Stimulated activated CD4-positive, alpha-beta T cell treated with anti-CD3 and anti-CD28 coated beads, Interleukin-12 subunit alpha, Interleukin-12 subunit beta, amount 100 ng/mL, for 24 hours (primary cell): ENCODE measurements at places on chromosomes 1 and 21.
A peak's percentile ranks its signal among the peaks of the same experiment; 100 is the strongest.

GRCh38 chr1:25046194-25046532 lies 116.1 kb upstream of the RUNX3 start:
- DNase-seq = no peak

GRCh38 chr1:244788493-244789275 lies 46.8 kb upstream of the COX20 start:
- DNase-seq = no peak

DNA sequence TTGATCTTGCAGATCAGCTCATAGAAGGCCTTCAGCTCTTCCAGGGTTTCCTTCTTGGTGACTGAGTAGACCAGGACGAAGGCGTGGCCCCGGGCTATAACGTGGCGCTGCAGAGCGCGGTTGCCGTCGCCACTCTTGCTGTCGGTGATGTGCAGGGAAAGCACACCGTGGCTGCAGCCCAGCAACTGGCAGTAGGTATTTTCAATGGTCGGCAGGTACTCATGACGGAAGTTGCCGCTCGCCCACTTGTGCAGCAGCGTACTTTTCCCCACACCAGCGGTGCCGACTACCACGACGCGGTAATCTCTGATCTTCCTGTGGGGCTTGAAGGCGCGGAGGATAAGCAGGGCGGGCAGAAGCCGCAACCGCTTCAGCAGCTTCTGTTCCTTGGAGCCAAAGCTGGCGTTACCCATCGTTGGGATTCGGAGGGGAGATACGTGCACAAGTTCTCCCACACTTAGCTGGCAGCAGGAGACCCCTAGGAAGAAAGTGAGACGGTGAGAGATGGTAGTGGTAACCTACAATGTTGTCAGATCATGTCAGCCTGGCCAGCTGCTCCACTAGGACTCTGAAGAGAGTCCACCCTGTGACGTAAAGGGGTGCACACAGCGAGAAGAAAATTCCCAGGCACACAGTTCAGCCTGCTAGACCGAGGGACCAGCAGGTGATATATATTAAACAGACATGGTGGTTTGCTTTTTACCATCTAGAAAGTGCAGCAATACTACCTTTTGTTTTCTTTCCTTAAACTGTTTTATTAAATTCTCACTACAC lies 3.4 kb downstream of the DIRAS3 start:
- no peak for DNase-seq

GRCh38 chr1:23650344-23650990 lies 41.1 kb upstream of the RPL11 start:
- DNase-seq = no peak

GRCh38 chr1:165635329-165635728 lies 4.3 kb downstream of the MGST3 start:
- DNase-seq = no peak

GRCh38 chr1:187903223-187903622 lies 1074.5 kb downstream of the PLA2G4A start:
- no peak for DNase-seq

DNA sequence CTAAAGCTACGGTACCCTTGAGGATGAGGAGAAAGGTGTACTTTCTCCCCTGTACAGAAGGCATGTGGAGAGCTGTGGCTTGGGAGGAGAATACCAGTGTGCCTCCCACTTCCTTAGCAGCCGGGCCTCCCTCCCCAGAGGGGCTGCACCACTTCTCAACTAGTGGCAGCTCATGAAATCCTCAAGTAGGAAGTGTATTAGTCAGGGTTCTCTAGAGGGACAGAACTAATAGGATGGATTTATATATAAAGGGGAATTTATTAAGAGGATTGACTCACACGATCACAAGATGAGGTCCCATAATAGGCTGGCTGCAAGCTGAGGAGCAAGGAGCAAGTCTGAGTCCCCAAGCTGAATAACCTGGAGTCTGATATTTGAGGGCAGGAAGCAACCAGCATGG lies 53.1 kb upstream of the PPP2R5A start:
- DNase-seq = no peak

GRCh38 chr1:4754816-4755215 lies 100.4 kb downstream of the AJAP1 start:
- no peak for DNase-seq

DNA sequence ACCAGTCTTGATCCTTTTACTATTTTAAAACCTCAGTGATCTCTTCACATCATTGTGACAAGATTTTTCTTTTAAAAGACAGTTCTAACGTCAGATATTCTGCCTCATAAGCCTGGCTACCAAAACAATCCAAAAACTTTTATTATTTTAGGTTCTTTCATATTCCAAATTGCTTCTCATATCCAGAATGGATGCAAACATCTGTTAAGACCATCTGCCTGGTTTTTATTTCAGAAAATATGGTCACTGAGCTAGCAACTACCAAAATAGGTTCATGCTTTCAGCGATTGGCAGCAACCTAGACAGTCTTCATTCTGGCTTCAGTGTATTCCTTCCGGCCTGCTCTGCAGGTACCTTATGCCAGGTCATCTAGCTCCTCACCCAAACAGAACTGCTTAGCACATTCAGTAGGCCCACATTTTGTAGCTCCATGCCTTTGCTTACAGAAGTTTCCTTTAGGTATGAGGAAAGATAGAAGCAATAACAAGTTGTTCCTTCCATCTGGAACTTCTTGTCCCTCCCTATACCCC lies 59.0 kb upstream of the CACYBP start:
- DNase-seq = no peak

DNA sequence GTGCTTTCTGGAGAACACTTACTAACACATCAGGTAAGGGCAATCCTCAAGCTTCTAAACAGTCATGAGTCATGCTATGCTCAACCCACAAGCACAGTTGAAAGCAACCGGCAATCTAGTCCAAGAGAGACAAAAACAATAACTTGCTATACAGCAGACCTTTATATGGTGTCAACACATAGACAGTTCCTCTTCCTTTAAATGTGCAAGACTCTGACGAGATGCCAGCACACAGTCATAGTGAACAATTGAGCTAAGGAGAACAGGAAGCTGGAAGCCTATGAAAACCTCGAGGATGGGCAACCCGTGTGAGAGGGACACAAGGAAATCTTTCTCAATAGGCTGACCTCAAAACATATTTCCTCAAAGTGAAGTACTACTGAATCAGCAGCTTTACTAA lies 5.3 kb downstream of the ADIPOR1 start:
- no peak for DNase-seq

DNA sequence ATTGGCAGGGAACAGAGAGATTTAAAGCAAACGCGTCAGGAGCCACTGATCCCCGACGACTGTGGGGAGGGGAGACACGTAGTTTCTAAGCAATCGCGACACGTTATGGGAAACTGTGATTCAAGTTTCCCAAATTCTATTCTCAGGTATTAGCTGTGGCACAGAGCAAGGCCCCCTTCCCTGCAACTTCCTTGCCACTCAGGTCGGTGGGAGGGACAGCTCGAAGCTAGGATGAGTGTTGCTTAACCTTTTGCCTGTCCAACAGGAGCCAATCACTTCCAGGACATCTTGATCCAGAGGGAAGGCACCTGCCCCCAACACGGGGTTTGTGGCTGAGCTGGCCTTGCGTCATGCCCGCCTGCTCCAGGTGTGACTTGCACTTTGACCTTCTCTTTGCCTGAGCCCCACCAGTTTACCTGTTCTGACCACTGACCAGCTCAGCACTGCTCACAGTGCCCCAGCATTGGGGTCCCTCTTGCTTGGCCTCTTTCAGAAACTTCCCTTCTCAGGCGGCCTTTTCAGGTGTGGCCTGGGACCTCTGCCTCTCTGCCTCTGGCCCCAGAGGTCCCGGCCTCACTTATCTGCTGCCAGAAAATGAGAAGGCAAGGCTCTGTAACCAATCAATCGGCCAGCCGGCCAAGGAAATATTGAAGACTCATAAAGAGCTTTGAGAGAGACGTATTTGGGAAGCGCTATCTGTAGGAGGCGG lies 24.6 kb downstream of the TEX35 start:
- DNase-seq = no peak

- no peak for DNase-seq
Observed at GRCh38 chr1:200512191-200512590, 102.4 kb upstream of the ZNF281 start.

- DNase-seq = no peak
Observed at GRCh38 chr1:214124281-214124805, 136.6 kb downstream of the PROX1 start.

DNA sequence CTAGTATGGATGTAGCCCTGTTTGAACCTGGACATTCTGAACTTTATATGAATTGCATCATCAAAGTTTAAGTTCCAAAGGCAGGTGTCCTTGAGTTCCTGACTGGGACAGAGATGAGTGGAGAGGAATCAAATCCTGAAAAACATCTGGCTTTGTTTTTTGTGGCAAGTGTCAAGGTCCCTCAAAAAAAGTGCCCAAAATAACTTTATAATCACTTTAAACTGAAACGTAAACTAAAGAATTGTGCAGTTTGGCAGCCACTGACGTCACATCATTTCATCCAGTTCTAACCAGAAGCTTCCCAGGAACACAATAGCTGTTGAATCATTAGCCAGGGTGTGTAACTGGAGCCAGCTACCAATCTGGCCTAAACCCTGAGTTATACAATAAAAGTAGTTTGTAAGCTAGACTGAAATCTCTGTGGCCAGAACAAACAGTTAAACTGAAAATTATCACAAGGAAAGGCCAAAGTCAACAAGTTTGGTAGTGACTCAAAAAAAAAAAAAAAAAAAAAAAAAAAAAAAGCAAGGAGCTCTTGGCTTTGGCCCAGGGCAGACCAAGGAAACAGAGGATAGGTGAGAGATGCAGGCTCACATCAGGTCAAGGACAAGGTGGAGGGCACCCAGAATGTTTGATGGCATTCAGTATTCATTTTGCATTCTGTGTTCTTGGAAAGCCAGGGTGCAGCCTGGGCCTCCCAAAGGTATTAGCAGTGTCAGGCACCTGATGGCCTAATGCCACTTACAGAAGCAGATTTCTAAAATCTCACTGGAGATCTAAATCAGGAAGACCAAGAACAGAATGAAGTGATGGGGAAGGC lies 74.3 kb downstream of the TNFSF18 start:
- DNase-seq = no peak

- no peak for DNase-seq
Observed at GRCh38 chr1:21341022-21341421, 50.8 kb upstream of the ECE1 start.

- DNase-seq = no peak
Observed at GRCh38 chr1:103177108-103177775, 68.9 kb upstream of the COL11A1 start.

DNA sequence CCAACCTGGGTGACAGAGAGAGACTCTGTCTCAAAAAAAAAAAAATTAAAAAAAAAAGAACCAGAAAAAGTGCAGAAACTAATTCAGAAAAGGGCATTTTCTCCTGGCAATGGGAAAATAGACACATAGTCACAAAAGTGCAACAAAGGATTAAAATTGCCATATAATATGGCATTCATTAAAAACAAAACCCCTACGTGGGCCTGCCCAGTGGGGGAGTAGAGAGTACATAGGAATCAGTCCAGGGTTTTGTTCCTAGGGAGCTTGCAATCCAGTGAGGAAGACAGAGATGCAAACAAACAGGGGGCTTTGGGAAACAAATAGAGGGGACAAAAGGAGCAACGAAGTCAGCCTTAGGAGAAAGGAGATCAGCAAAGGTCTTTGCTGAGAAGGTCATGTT lies 4.5 kb upstream of the TRABD2B start:
- no peak for DNase-seq

GRCh38 chr1:224873434-224874369 lies 55.8 kb upstream of the DNAH14 start:
- DNase-seq = no peak

- peak; percentile 11 for DNase-seq
Observed at GRCh38 chr21:35925497-35925896, 134.8 kb downstream of the SETD4 start.

DNA sequence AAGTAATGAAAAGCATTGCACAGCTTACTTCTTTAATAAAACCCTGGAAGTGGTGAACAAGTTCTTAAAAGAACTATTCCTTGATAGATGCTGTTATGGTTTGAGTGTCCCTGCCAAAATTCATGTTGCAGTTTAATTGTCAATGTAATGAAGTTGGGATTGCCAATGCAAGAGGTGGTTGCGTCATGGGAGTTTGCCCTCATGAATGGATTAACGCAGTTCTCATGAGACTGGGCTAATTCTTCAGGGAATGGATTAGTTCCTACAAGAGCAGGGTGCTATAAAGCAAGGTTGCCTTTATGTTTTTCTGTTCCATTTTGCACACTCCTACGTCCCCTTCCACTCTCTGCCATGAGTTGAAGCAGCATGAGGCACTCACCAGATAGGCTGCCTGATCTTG lies 446.7 kb upstream of the B3GALT2 start:
- DNase-seq = no peak

- no peak for DNase-seq
Observed at GRCh38 chr1:83547901-83548300, 451.0 kb downstream of the TTLL7 start.

DNA sequence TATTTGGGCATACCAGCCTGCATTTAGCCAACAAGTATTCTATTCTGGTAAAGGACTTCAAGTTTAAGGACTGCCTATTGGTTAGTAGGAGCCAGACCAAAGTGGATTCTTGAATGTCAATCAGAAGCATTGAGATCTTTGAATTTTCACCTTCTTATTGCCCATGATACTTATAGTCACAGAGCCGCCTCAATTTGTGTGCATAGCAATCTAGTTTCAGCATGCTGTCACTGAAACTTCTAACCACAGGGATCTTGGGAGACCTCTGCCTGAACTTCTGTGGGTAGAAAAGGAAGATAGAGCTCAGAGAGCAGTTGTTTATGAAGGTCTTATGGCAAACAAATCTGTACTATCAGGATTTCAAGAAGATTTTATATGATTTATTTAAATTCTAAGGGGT lies 501.4 kb upstream of the USP24 start:
- DNase-seq = no peak

GRCh38 chr1:151720125-151720524 lies 1.2 kb upstream of the RIIAD1 start:
- no peak for DNase-seq

GRCh38 chr1:38102636-38103035 lies 56.0 kb upstream of the POU3F1 start:
- no peak for DNase-seq

- no peak for DNase-seq
Observed at GRCh38 chr1:211915924-211916323, 85.4 kb upstream of the LPGAT1 start.

DNA sequence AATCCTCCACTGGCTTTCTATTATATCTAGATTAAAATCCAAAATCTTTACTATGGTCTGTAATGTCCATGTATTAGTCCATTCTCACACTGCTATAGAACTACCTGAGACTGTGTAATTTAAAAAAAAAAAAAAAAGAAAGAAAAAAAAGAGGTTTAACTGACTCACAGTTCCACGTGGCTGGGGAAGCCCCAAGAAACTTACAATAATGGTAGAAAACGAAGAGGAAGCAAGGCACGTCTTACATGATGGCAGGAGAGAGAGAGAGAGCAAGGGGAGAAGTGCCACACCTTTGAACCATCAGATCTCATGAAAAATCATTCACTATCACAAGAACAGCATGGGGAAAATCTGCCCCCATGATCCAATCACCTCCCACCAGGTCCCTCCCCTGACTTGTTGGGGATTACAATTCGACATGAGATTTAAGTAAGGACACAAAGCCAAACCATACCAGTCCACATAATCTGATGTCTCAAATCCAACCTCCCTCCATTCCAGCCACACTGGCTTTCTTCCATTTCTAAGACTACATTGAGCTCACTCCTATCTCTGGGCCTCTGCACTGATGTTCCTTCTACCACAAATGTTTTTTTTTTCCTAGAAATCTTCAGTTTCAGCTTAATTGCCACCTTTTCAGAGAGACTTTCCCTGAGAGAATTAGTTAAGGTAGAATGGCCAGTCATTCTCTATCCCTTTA lies 92.4 kb downstream of the EIF4G3 start:
- peak; percentile 4 for DNase-seq

GRCh38 chr1:15836772-15837669 lies 10.5 kb upstream of the SPEN start:
- DNase-seq = peak; percentile 38
